T1000 (cell line): ENCODE measurements at places on chromosomes 16 and 17.

DNA sequence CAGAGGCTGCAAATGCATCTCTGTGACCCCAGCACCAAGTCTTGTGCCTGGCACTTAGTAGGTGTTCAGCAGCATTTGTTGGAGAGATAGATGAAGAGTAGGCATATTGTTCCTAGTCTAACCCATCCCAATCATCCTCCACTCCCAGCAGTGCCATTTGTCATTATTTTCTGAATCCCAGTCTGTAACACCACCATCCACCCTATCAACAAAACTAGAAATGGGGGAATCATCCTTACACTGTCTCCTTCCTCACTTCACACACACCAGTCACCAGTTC, 95.9 kb upstream of the TBX2 start:
- no peak for DNase-seq

DNA sequence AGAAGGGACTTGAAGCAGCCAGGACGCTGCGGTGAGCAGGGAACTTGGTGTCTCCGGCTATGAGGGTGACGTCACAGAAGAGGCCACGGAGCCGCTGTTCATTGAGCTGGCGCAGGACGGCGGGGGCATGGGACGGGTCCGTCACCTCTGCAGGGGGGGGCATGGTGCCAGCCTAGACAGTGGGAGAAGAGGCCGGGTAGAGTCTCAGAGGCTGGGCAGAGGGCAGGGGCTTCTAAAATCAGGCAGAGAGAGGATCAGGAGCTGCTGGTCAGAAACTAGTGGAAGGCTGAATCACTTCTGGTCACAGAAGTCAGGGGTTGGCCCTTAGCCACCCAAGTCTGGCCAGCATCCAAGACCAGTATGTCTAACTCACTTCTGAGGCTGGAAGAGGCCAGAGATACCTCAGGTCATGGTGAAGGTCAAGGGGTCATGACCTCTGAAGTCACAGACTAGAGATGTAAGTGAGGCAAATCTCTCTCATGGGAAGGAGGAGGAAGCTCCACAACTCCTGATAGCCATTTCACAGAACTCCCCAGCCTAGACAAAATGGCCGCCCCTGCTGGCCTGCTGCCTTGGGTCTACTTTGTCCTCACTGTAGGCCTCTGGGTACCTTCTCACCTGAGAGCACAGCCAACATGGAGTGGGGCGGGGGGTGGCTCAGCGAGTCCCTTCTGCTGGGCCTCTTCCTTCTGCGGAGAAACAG, 12.6 kb downstream of the ZBTB4 start:
- no peak for DNase-seq

DNA sequence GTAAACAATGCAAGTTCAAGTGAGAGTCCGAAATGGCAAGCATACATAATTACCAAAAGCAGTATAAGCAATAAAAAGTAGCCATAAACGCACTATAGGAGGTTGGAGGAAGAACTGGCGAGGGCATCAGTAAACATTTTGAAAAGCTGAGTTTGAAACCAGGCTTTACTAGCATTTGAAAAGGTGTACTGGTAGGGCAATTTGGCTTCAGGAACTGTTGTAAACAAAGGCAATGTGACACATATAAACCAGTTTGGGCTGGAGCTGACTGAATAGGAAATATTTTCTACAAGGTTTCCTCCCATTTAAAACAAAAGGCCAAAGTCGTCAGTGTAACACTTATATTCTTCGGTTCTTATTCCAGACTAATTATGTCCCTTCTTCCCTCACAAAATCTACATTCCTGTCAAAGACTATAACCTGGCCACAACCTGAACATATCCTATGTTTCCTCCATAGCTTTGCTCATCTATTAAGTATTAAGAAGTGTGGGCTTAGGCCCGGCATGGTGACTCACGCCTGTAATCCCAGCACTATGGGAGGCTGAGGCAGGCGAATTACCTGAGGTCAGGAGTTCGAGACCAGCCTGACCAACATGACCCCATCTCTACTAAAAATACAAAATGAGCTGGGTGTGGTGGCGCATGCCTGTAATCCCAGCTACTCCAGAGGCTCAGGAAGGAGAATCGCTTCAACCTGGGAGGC, 7.8 kb downstream of the CBX1 start:
- no peak for DNase-seq

DNA sequence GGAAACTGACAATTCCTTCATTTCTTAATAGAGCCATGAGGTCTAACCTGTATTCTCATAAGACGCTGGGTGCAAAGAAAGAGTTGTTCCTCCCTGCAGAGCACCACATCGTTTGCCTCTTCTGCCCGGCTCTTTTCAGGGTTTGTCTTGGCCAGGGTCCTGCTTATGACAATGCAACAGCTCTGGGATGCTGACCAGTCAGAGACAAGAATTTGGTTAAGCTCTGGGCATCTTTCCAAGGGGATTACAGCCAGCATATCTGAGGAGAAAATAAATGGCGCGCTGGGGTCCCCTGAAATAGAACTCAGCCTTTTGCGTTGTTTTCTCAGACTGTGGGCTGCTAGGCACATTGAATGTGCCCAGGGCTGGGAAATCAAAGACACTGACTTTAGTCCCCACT, 128.6 kb downstream of the SHISA6 start:
- no peak for DNase-seq

DNA sequence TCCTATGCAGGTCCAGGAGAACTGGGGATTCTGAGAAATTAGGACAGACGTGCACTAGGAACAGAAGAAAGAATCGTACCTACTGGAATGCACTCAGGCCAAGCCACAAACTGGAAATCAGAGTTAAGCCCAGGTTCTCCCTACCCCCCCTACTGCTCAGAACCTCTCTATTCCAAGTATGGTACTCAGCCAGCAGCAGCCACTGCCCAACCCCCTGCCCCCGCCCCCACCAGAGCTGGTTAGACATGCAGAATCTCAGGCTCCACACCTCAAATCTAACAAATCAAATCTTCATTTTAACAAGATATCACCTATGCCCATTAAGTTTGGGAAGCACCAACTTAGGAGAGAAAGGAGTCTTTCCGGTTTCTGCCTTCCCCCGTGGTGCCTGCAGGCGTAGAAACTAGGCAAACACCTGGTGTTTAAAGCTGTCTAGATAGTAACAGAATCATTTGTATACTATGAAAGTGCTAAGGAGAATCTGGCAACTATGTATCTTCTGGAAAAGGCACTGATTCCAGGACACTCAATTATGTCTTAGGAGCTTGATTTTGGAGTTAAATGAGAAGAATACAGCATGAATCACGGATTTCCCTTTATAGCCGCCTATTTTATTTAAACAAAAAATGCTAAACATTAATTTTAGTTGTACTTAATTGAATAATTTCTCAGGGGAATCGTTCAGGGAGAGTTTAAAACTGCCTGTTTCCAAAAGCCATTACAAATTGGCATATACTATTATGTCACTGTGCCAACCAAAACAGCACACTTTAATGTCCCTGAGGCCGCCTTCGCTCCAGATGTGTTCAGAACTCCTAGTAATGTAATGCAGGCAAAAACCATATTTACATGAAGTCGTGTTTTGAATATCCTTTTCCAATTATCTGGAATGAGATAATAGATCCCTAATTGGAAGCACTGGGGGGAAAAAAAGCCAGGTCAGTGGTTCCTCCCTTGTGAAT, 166.5 kb downstream of the STX8 start:
- no peak for DNase-seq

- DNase-seq, result no peak
These were observed 713 bp downstream of the KNOP1 start for GRCh38 chr16:19717314-19717713.

DNA sequence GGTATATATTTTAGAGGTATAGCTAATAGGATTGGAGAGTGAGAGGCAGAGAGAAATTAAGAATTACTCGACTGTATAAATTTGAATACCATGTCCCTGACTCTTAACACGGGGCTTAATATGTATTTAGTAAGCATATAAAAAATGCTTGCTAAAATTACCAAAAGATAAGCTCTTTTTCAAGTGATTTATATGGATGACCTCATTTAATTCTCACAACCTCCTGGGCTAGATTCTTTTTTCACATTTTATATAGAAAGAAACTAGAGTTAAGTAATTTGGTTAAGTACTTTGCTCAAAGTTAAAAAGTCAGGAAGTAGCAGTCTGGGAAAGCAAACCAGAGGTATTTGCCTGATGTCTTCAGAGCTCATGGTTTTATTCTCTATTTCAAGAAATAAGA, 963.5 kb upstream of the SOX9 start:
- no peak for DNase-seq

- DNase-seq, result no peak
These were observed 264.5 kb downstream of the NTN1 start for GRCh38 chr17:9285602-9286427.

GRCh38 chr17:2782055-2782454, 14.2 kb upstream of the RAP1GAP2 start:
- DNase-seq, result no peak

GRCh38 chr17:31564883-31565301, 173.4 kb downstream of the RAB11FIP4 start:
- DNase-seq, result peak; percentile 56

DNA sequence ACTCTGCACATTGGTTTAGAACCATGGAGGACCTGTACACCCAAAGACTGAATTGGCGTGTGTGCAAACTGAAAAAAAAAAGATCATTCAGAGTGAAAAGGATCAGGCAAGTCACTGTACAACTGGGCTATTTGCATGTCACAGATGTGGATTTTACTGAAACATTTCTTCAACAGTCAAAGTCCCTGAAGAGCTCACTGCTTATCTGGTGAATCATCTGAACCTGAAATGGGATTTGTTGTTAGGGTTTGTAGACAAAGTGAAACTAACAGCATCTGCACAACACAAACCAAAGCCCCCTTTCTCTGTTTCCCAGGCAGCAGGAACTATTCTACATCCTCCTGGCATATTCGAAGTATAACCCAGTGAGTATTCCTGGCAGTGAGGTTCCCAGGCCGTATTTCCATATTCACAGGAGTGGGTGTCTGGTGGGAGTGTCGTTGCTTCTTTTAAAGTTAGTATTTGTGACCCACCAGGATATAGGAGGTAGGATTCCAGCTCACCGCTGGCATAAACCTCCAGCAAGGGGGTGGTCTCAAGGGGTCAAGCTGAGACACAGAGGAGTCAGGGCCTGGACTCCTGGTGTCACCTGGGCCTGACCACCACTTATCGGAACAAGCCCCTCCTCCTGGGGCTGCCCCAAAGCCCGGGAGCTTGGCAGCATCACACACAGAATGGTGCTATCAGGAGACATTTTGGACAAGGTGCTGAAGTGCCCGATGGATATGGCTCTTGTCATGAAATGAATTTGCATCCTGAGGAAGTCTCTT, 80.9 kb downstream of the GOSR1 start:
- no peak for DNase-seq

DNA sequence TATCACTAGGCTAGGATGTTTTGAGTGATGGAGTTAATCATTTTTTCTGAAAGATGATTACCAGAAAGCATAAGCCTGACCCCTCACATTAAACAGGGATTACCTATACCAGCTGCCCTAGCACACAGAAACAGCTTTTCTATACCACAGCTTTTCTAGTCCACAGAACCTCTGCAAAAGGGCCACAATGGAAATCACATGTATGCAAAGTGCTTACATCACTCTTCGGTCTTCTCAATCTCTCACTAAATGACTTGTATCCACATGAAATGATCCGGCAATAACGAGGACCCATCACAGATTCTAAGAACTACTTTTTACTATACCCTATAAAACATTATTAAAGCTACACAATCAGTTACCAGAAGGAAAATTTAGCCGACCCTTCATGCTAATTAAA, 2.6 kb downstream of the CSNK2A2 start:
- DNase-seq, result no peak

DNA sequence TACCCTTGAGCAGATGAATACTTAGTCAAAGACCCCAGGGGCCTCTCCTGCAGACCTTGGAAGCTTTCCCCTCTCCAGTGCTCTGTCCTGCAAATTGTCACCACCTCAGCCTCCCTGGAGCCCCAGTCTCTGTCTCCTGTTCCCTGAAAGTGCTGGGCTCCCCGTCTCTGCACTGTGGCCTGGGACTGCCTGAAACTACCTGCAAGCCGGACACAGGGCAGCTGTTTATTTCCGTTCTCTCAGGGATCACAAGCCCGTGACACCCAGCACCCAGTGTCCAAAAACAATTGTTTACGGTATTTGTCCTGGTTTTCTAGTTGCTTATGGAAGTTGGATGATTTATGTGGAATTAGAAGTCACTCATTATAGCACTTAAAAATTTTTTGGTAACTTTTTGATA, 81.6 kb upstream of the CHMP6 start:
- no peak for DNase-seq

GRCh38 chr16:75535211-75535843, 581 bp downstream of the CHST5 start:
- DNase-seq, result no peak

DNA sequence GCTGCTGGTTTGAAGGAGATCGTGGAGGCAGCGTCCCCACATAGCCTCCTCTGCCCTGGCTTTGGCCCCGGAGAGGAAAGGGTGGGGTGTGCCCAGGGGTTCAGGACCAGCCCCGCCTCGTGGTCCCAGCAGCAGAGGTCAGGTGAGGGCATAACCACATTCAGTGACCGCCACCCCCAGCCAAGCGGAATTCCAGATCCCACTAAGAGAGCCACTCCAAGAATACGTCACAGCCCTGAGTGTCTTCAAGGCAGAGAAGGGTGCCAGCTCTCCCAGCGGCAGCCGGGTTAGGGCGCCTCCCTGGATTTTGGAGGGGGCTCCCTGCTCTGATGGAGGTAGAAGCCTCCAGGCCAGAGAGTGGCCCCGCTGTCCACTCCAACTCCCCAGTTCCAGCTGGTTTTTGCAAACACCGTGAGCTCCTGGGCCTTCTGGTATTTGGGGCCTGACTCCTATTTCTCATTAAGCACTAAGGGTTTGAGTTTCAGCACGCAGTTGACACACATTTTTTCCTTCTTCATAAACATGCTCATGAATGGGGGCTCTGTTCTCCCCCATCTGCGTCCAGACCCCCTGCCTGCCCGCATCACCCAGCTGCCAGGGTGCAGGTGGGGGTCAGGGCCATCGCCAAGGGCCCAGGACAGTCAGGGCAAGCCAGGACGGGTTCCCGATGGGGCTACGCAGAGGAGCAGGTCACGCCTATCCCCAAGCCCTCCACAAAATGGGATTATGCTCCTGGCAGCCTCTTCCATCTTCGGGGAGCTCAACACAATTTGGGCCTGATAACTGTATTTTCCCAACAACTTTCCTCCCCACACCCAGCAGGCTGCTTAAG, 98.4 kb upstream of the PLCG2 start:
- no peak for DNase-seq

- DNase-seq, result no peak
These were observed 10.8 kb downstream of the KCTD5 start for GRCh38 chr16:2692948-2693651.

- DNase-seq, result no peak
These were observed 35.6 kb downstream of the DHRS7B start for GRCh38 chr17:21162394-21162775.

DNA sequence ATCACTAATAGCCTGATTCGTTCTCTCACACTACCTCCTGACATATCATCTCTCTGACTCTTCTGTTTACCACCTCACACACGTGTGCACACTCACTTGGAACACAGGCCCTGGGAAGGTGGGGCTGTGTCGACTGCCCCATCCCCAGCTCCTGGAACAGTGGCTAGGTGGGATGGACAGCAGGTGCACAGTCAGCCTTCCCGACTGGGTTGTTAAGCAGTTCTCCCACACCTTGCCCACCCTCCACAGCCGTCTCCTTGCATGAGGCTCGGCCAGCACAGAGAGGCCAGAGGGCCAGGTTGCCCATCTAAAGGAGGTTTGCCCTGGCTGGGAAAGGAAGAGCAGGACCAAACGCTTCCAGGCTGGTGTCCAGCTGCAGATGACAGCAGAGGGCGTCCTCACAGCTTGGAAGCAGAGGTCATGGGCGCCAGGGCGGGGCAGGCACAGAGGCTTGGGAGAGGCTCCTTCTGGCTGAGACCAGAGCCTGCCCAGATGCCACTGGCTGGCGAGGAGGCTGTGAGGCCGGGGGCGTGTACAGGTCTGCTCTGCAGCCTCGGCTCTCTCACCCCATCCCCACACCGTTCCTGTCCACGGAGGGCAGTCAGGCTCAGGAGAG, 92.8 kb downstream of the AMFR start:
- DNase-seq, result no peak

- no peak for DNase-seq
These were observed 40.9 kb upstream of the MEOX1 start for GRCh38 chr17:43702637-43703036.
